Caudate nucleus (tissue), 63 donors: ENCODE measurements at places on chromosomes 7 and 10.

- no peak for DNase-seq
Observed at GRCh38 chr7:100823534-100823933, 3.8 kb downstream of the EPHB4 start.

- no peak for DNase-seq
Observed at GRCh38 chr10:12113627-12114026, 15.8 kb upstream of the SEC61A2 start.

GRCh38 chr10:96719850-96720421 lies 378 bp downstream of the PIK3AP1 start:
- DNase-seq = no peak

DNA sequence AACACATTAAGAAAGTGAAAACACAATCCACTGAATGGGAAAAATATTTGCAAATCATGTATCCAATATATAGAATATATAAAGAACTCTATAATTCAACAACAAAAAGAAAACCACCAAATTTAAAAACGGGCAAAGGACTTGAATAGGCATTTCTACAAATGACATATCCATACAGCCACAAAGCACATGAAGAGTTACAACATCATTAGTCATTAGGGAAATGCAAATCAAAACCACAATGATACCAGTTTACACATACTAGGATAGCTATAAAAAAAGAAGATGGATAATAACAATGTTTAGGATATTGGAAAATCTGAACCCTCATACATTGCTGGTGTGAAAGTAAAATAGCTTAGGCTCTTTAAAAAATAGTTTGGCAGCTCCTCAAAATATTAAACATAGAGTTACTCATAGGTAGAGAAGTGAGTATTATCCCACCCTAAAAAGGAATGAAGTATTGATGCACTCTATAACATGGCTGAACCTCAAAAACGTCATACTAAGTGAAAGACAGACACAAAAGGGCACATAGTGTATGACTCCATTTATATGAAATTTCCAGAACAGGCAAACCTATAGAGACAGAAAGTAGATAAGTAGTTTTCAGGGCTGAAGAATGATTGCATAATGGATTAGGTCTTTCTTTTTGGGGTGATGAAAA lies 4.5 kb downstream of the ZPBP start:
- no peak for DNase-seq

DNA sequence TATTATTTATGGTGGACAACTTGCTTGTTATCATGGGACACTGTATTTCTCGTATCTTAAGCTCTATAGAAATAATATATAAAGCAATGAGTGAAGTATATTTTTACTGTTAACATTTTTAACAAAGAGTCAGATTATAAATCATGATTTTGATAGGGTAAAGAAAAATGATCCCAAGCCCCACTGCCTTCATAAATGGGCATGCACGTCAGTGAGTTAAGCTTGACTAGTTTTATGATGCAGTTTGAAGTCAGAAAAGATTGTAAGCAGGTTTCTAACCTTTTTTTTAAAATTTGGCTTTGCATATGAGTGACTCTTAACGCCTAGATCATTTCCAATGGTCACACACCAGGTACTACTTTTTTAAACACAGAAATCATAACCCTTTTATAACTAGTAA lies 152.8 kb downstream of the GNAT3 start:
- DNase-seq = no peak

DNA sequence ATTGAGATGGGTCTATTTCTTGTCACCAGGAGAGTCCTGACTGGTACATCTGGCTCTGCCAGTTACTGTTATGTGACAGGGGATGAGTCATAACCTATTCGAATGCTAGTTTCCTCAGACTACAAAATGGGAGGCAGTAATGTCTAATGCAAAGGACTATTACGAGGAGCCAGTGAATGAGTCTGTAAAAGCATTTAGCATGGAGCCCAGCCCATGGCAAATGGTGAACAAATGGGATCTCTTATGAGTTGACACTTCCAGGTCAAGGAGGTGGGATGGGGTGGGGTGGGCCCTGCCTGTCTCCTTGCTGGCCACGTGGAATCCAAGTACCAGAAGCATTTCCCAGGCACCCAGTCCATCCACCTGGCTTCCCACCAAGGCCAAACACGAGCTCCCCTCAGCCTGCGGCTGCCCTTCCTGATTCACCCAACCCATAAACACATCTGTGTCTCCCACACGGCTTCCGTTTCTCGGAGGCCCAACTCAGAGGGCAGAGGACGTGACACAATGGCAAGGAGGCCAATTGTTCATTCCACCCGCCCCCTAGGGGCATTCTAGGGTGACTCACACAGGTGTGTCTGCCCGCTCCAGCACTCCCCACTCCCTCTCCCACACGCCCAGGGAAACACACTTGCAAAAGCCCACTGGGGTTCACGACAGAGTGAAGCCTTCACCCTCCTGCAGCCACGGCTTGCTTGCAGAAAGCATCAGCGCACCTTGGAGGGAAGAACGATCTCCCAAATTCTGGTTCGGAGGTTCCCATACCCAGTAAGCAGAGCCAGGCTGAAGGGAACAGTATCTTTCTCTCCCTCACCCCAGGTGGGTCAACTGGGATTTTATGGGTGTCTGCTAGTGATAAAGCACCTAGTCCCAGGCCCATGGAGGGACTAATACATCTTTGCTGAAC lies 109.8 kb downstream of the SH3PXD2A start:
- DNase-seq = no peak

DNA sequence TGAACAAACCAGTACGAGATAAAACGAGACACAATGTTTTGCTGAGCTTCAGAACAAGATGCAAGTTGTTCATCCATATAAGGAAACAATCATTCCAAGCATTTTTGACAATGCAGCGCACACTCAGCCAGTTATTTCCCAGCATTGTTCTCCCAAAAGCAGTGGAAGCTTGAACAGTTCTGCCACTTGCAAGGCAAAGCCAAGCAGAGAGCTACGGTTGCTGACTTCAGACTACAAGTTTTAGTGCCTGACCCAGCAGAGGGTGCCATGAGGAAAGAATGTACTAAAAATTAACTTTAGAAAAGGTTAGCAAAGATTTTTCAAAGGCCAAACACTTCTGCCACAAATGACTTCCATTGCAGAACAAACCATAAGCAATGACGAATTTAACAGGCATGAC lies 152.5 kb downstream of the SLC25A13 start:
- DNase-seq = no peak

GRCh38 chr10:34628174-34628796 lies 186.8 kb downstream of the PARD3 start:
- DNase-seq = no peak

DNA sequence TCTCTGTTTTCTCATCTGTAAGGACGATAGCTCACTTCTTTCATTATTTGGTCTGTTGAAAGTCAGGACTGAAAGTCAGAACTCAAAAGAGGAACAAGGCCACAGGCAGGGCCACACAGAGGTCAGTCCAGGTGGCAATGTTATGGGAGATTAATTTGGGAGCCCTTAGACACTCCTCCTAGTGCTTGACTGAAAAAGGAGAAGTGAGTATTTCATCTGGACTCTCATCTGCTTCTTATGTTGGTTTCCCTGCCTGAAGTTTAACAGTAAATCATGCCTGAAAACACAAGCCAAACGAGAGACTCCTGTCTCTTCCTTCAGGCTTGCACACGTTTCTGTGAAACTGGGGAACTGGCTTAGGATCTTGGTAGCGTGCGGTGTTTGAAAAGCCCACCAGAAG lies 248.5 kb downstream of the BUB3 start:
- DNase-seq = no peak

DNA sequence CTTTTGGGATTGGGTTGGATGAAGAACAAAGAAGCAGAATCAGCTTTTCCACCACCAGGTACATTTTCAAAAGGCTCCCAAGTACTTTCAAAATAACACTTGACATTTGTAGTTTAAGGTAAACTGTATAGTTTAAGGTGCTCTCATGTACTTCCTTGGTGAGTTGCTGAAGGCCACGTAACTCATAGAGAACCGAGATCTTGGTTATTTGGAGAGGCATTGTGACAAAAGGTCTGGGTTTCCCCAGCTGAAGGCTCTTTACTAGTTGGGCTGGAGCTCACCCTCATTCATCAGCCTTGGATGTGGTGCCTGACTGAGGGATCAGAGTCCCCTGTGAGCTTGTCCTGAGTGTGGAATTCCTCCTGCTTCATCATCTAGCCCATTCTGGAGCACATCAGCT lies 191.8 kb downstream of the TMEM178B start:
- DNase-seq = no peak

DNA sequence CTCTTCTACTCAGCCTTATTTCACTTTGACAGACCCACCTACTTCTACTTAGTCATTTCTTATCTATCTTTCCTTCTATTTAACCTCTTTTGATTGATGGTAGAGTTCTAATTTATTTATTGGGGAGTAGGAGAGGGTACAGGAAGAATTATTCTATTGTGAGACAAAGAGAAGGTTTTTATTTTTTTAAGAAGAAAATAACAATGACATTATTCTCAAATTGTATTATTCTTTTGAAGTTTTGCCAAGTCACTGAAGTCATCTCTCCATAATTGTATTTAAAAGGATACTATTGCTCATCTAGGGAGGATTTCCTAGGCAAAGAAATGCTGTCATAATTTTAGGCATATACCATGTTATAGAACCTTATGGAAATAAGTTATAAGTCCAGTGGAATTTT lies 52.7 kb downstream of the ITGB8 start:
- DNase-seq = no peak

GRCh38 chr10:84539216-84539615 lies 210.8 kb downstream of the CCSER2 start:
- DNase-seq = no peak

DNA sequence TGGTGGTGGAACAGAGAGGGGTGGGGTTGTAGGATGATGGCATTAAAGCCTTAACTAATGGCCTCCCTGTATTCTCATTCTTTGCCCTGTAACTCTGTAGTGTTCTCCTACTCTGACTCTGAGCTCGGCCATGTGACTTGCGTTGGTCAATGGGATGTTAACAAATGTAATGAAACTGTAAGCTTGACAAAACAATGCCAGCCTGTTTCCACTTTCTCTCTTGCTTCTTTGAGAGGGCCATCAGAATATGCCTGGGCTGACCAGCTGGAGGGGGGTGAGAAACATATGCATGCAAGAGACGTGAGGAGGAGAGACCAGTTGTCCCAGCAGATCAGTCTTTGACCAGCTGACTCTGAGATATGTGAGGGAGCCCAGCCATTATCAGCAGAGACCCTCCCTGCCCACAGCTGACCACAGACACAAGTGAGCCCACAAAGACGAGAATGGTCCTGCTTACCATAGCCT lies 100.6 kb downstream of the ICA1 start:
- DNase-seq = no peak

DNA sequence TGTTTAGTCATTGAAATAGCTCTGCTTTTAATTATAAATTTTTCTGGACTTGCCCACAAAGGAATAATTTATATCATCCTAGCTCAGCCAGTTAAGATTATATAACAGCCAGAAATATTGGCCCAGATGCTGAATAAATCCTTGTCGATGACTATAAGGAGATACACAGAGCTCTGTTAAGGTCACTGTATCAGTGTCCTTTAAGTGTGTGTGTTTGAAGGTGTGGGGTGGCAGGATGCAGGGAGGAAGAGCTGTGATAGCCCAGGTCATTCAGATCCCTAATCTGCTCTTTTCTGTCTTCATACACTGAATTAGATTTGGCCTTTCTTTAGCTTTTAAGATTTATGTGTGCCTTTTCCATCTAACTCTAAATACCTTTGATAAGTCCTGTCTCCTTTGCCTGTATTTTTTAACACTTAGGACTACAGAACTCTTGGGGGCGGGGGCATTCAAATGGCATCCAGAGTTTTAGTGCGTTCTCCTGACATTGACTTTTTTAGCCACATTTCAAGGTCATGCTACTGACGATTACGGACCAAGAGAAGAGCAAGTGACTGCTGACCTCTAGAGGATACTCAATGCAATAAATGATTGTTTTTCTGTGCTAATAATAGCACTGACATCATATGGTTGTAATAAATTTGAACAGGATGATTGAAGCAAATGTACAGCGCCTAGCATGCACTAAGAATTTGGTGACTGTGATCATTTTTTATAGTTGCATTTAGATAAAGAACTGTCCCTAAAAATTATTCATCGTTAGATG lies 172.3 kb downstream of the CACNB2 start:
- no peak for DNase-seq

DNA sequence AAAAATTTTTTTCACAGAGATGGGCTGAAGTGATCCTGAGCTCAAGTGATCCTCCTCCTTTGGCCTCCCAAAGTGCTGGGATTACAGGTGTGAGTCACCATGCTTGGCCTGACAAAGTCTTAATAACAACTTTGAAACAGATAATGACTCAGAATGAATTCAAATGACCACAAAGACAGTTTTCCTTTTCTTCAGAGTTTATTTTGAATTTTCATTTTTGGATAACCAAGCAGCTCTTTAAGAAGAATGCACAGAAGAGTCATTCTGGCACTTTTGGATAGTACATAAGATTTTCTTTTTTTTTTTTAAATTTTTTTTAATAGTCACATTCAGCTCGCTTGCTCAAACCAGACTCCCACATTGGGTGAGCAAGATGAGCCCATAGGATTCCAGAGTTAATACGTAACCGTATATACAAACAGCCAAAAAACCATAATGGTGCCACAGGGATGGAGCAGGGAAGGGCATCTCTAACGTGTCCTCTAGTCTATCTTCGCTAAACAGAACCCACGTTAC lies 43.0 kb upstream of the NMT2 start:
- DNase-seq = no peak

GRCh38 chr10:123633106-123633505 lies 33.0 kb upstream of the GPR26 start:
- no peak for DNase-seq

DNA sequence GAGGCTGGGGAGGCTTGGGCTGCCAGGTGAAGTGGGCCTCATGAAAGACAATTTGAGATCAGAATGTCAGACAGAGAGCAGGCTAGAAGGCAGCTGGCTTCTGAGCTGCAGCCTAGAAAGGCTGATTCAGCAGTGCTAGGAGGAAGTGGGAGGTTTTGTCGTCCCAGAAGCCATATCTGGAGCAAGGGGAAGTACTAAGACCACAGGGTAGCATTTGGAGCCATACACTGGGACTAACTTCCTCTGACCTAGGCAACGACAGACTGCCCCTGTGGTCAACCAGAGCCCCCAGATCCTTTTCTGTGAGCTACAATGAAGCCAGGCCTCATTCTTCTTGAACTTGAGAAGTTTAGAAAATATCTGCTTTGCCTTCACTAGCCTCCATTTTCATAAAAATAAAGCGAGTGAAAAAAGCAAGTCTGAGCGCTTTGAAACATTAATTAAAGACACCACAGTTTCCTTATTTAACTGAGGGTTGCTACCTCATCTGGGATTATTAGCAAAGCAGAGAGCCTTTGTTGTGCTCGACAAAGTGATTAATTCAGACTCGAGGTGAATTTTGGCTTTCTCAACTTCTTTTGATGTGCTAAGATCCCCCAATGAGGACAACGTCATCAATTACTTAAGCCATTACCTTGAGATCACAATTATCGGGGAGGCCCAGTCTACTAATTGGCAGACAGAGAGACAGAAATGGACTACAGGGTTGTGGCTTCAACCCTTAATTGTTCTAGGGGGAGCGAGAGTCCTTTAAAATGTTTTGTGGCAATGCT lies 26.6 kb downstream of the TBXAS1 start:
- DNase-seq = no peak

- DNase-seq = no peak
Observed at GRCh38 chr10:26881600-26882331, 21.0 kb upstream of the ABI1 start.

- no peak for DNase-seq
Observed at GRCh38 chr10:113666682-113667252, 2.9 kb upstream of the NRAP start.
